ENCODE measurements at places on chromosomes 11 and 22. TPM values are rescaled to one million over a fixed set of nuclear protein-coding genes. Genes with fewer than 3 reads are reported as not detected.

MPZL3 gene
- 0.45 TPM for total RNA-seq

GUCY1A2 gene
- total RNA-seq = 0.05 TPM

MLC1 gene
- 0.02 TPM for total RNA-seq

MRGPRX3 gene
- 0.14 TPM for total RNA-seq

PDGFD gene
- 8.4 TPM for total RNA-seq

TAGLN gene
- 129 TPM for total RNA-seq

TMEM132A gene
- total RNA-seq = 121 TPM

RRP7A gene
- total RNA-seq = 50.5 TPM

RCOR2 gene
- total RNA-seq = 0.91 TPM

POLDIP3 gene
- total RNA-seq = 35.4 TPM

APOA5 gene
- total RNA-seq = not detected

AIFM3 gene
- 3.5 TPM for total RNA-seq
